ENCODE measurements at places on chromosomes 1 and 21. TPM values are rescaled to one million over a fixed set of nuclear protein-coding genes. Genes with fewer than 3 reads are reported as not detected.

Gene PRPF38A
- 23.5 TPM for total RNA-seq

Gene SHISAL2A
- 0.46 TPM for total RNA-seq

Gene GUCA2B
- total RNA-seq = 0.37 TPM

Gene GOLT1A
- total RNA-seq = 3.3 TPM
